ENCODE measurements at places on chromosomes 5 and 9.

DNA sequence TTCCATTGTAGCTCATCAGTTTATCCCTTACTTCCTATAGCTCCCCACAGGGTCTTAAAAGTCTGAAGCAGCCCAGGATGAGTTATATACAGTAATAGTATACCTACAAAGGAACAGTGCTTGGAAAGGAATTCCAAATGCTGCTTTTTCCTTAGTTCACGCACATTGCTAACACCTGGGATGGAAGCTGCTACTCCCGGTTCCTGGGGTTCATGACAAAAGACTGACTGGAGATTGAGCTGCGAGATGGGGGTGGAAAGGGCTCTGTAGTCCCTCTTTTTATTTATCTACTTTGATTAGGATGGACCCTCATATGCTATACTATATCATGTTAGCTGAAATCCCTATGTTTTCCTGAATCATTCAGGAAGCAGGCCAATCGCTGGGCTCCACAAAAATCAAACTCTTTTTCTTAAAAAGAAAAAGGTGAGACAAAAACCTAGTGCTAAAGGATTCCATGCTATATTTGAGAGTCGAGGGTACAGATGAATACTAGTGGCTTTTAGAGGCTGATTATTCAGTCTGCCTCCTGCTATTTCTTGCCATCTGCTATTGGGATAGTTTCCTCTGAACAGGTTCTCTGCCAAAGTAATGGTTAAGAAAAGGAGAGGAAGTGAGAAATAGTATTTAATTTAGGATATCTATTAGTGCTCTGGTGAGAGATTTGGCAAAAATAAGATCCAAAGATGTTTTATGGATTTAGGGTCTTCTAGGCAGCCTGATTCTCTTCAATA is 81.2 kb downstream of the MRPS27 start:
- DNase-seq: no peak

GRCh38 chr5:158162026-158162425 is 303.1 kb upstream of the CLINT1 start:
- no peak for DNase-seq

GRCh38 chr5:1724822-1725602 is 74.6 kb downstream of the MRPL36 start:
- no peak for DNase-seq

- no peak for DNase-seq
Observed at GRCh38 chr5:135487037-135487395, 34.9 kb upstream of the TIFAB start.

GRCh38 chr9:34611251-34611810 is 566 bp downstream of the RPP25L start:
- DNase-seq: no peak

DNA sequence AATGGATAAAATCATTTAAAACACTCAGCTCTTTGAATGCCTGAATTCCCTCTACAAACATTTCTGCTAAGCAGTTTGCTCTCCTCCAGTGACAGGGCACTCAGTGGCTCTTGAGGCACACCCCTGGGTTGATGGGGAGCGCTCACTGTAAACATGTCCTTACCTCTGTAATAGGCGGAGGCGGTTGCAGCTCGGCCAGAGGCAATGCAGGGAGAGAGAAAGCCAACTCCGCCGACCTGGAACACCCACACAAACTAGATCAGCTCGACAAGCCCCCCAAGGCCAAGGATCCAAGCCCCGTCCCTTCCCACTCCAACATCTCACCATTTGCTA is 329 bp downstream of the CDC23 start:
- DNase-seq: no peak

- no peak for DNase-seq
Observed at GRCh38 chr5:37662362-37662761, 177.5 kb downstream of the GDNF start.

GRCh38 chr5:52909192-52909591 is 80.0 kb upstream of the ITGA2 start:
- no peak for DNase-seq

GRCh38 chr5:107028938-107029337 is 641.8 kb downstream of the EFNA5 start:
- DNase-seq: no peak

DNA sequence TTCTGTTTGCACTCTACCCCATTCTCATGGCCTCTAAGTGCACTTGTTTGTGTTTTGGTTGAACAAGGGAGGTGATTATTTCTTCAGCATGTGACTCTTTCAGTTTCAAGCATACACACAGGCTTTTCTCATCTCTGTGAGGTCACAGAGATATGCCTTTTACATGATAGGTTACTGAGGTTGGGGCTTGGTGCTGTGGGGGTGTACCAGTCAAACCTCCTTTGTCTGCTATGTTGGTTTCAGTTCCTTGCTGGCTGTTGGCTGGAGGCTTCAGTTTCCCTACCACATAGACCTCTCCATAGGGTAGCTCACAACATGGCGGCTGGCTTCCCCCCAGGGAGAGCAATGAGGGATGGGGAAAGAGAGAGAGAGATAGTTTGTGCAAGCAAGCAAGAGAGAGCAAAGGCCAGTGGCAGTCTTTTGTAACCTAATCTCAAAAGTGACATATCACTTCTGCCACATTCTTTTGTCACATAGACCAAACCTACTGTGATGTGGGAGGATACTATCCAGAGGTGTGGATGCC is 96.7 kb upstream of the SEMA6A start:
- no peak for DNase-seq

DNA sequence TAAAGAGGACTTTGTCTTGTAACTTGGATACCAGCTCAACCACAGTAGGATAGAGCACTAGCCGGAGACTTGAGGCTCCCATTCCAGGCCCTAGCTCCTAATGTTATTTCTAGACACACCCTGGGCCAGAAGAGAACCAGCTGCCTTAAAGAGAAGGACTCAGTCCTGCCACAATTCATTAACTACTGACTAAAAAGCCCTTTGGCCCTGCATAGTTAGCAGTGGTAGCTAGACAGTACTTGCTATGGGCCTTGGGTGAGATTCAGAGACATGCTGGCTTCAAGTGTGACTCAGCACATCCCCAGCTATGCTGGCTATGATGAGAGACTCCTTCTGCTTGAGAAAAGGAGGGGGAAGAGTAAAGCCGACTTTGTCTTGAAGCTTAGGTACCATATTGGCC is 47.3 kb downstream of the TMEM167A start:
- no peak for DNase-seq

GRCh38 chr9:76459694-76460635 is 983 bp downstream of the GCNT1 start:
- peak; percentile 23 for DNase-seq

DNA sequence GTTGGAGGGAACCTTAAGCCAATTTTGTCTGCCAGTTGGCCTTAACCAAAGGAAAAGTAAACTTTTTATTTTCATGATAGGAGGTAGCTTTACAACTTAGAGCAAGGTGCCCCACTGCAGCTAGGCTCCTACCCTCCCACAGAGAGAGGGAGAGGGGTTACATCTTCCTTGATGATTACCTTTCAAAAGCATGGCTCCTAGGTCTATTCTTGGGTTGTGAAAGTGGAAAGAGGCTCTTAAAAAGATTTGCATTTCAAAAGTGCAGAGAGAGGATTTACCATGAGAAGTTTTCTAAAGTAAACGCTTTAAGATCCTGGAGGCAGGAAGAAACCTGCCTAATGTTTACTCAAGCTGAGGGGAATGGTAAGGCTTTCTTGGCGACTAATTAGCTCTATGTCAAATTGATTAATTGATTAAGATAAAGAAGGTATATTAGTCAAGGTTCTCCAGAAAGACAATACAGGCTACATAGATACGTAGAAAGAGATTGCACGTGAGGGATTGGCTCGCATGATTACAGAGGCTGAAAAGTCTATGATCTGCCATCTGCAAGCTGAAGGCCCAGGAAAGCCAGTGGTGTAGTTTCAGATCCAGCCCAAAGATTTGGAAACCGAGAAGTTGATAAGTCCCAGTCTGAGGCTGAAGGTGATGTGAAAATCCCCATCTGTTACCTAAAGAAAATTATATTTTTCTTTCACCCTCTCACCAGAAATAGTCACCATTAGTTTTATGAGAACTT is 333.8 kb upstream of the CTNND2 start:
- DNase-seq: no peak

DNA sequence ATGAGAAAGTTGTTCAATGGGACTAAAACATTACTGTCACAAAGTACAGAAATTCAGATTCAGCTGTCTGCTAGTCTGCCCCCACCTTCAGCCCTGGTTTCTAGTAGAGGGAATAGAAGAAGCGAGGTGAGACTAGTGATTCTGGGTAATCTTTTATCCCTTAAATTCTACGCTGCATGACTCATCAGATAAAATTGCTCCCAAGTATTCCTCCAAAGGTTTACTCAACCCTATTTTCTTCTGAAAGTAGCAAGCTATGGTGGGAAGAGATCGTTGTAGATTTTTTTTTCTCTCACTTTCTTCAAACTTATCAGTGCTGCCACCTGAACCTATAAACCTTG is 318.9 kb upstream of the RIOK2 start:
- DNase-seq: no peak

DNA sequence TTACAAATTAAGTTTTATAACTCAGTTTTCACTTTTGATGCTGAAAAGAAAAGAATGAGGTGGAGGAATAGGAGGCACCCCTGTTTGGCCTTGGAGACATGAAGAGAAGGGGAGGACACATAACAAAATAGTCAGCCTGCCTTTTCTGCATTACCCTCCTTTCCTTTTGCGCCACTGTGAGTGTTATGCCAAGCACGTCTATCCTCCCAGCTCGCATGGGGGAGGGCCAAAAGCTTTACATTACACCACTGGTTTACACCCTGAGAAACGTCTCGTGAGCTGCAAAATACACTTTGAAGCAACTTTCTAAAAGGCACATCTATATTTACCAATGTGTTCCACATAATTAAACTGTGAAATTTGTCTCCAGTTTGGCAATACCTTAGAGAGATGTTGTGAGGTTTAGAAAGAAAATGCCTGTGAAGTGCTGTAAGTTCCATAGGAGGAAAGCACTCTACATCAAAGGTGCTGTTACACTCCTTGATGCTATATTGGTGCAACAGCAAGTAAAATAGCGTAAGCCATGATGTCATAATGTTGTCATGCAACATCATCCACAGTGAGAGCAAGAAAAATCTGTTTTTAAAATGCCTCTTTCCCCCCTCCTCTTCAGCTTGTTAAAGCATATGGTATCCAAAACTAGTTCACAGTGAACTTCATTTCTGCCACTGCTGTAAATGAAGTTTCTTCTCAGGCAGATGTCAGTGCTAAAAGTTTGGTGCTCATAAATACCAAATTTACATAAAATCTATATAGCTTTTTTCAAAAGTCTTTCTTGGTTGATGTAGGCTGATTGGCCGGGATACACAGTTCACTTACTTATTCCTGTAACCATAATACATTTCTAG is 50.3 kb downstream of the CETN3 start:
- DNase-seq: no peak

- DNase-seq: no peak
Observed at GRCh38 chr5:80409367-80409966, 1.6 kb downstream of the ZFYVE16 start.

Data from neuronal stem cell (in vitro differentiated cells).